Astrocyte (in vitro differentiated cells and primary cell): ENCODE measurements at places on chromosomes 12 and 14.

- DNase-seq, result peak; percentile 41
These were observed 4.3 kb downstream of the IRF2BPL start for GRCh38 chr14:77024171-77024691.

GRCh38 chr12:66409195-66409871 is 107.0 kb downstream of the HELB start:
- DNase-seq, result peak; percentile 35

- peak; percentile 82 for DNase-seq
These were observed 50.5 kb upstream of the DACT1 start for GRCh38 chr14:58587271-58587670.

GRCh38 chr12:110556705-110557104 is 26.4 kb downstream of the PPTC7 start:
- no peak for DNase-seq

DNA sequence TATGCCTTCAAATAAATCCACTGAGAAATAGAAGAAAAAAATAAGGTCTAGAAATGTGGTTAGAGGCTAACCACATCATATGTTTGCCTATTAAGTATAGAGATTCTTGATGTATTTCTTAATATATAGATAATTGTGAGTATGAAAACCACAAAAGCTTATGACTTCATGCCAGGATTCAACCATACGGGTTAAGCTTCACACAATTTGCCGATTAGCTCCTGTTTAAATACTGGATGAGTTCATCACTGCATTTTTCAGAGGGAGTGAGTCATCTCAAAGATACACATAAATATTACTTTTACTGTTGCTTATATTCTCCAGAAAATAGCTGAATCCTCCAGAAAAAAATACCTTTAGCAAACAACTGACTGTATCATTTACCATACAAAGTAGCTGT is 79.6 kb downstream of the RPL10L start:
- peak; percentile 90 for DNase-seq

DNA sequence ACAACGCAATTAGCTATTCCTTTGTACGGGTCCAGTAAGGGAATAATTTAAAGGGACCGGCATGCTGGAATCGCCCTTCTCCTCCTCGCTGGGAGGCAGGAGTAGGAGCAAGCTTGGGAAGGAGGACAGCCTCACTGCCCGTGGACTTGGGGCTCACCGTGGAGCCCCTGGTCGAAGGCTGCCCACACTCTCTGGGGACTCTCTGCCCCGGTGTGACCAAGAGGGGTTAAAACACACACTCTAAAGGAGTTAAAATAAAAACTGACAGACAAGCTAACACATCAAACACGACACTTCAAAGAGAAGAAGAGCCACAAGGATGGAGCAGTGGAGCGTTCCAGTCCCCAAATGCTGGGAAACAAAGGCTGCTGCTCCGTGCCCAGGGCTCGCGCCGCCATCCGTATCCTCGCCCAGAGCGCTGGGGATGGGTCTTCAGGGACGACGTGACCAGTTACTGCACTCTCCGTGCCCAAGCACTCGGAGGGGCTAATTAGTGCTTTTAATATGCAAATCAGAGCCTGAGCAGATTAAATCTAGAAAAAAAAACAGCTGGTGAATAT is 123.3 kb downstream of the PAPOLA start:
- no peak for DNase-seq

DNA sequence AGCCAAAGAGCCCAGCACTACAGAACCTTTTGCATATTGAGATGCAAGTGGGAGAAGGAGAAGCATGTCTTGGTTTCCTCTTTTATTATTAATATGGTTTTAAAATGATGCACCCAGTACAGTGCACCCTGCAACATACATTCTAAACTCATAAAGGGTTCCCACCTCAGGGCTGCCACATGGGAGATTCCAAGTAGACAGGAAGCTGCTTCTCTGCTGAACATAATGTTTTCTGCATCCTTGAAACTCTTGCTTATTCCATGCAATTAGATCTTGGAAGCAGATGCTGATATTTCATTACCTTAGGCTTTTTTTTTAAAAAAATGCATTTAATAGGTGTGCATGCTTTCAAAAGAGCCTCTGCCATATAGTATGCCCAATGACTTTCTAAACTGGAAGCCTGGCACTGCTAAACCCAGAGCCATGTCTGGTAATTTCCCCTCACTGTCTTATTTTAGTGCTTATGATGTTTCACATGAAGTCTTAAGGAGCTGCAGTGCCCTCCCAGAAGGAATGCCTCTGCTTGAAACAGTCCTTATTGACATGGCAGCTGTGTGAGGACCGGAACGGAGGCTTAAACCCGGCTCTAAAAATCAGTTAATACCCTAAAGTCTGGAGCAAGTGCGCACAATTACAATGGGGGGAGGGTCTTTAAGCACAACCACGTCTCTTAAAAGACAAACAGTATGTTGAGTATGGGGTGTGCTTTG is 2.0 kb upstream of the SIX1 start:
- DNase-seq, result no peak

GRCh38 chr14:100289916-100290606 is 16.2 kb downstream of the SLC25A29 start:
- DNase-seq, result no peak

GRCh38 chr14:51653079-51653774 is 1.5 kb downstream of the FRMD6 start:
- DNase-seq, result peak; percentile 82

DNA sequence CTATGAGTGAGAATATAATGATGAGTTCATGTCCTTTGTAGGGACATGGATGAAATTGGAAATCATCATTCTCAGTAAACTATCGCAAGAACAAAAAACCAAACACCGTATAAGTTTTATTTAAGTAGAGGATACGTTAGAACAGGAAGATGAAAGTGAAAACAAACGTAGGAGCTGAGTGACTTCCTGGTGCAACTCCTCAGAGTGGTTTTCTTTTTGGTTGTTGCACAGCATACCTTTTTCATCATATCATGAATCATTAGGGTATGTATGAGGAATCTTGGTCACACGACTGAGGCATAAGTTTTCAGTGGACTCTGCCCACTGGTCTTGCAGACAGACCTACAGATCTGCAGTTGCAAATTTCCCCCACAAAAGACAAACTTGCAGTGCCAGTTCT is 199.0 kb downstream of the LRFN5 start:
- no peak for DNase-seq

DNA sequence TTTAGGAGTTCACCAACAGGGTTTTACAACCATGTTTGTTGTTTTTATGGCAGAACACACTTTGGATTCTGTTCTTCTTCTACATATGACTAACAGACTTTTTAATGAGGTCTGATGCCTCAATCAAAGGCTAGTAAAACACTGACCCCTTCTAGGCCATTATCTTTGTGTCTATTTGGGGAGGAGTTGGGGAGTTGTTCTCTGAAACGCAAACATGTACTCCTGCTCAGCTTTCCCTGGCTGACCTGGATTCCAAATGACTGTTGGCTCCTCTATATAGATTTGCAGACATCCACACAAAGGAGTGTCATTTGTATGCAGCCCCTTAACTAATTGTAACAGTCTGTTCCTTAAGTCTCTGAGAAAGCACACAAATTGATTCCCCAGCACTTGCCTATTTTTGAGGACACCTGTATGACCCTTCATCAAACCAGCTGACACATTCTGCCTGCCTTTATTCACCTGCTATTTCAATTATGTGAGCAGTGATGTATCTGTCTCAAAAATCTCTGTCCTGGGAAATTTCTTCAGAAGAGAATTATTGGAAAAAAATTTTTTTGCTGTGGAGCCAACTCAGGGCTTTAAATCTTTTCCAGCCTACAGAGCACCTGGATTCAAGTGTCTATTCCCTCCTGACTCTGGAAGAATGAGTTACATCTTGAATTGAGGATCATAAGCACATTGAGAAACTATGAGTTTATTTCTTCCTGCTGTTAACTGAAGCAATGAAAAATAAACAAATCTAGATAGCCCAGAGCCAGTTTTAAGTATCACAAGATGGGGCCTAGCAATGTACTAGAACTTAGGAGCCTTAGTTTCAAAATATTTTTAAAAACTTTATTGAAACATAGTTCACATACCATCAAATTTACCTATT is 417.2 kb downstream of the RAD51B start:
- DNase-seq, result no peak

DNA sequence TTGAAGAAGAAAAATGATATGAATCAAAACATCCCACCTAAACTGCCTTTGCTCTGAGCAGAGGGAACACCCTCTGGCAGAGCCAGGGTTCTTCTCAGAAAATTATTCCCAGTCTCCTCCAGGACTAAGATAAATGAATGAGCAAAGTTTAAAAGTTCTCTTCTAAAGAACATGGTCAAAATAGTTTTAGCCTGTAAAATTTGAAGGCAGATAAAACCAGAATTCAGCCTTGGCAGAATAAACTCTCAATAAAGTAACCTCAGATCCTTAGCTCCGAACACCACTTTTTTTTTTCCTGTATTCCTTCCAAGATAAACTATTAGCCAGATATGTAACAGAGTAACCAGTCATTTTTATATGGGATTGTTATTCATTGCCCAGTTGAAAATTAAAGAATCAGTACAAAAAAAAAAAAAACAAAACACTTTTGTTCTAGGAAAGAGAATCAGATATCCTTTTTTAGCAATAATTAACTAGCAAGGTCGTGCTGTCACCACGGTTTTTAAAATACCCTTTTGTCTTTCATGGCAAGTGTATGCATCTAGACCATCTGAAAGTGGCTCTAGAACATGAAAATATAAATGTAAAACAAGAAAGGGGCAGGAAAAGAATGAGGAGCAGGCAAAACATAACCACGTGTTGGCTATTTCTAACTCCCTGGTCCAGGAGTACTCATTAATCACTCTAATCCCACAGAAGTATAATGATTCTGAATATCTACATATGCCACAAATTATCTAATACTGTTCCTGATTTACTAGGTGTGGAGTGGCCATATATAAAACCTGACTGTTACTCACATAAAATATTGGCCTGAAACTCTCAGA is 60.8 kb downstream of the CAPZA3 start:
- peak; percentile 48 for DNase-seq

- DNase-seq, result no peak
These were observed 170.7 kb downstream of the ADCK1 start for GRCh38 chr14:77970646-77971045.

GRCh38 chr12:50633955-50634354 is 129.2 kb downstream of the DIP2B start:
- peak; percentile 91 for DNase-seq

GRCh38 chr12:14664434-14665023 is 31.9 kb downstream of the GUCY2C start:
- peak; percentile 1 for DNase-seq

DNA sequence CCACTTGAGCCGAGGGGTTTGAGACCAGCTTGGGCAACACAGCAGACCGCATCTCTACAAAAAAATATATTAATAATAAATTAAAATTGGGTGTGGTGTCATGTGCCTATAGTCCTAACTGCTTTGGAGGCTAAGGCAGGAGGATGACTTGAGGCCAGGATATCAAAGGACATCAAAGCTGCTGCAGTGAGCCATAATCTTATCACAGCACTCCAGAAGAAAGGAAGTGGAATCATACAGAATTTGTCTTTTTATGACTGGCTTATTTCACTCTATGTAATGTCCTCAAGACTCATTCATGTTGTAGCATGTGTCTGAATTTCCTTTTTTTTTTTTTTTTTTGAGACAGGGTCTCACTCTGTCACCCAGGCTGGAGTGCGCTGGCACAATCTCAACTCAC is 43.9 kb upstream of the NUDT4 start:
- DNase-seq, result no peak

- DNase-seq, result no peak
These were observed 258.9 kb downstream of the VRK1 start for GRCh38 chr14:97056086-97056485.

GRCh38 chr12:125944446-125944845 is 879.2 kb downstream of the AACS start:
- DNase-seq, result no peak

- no peak for DNase-seq
These were observed 47.6 kb downstream of the TMEM30B start for GRCh38 chr14:61233436-61233956.

DNA sequence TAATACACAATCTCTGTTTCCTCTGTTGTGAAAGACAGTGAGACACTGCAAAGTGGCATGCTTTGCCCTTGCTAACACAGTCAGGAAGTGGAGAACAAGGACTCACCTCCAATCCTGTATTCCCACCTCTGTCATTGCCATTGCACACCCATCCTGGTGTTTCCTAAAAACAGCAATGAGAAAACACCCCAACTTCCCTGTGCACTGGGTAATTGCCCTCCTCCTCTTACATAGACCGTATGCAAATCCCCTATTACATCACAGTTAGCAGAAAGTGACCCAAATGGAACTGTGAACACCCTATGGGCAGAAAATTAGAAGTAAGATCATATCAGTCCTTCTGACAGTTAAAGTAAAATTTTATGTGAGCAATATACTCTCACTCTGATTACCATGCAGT is 355.5 kb downstream of the BCL11B start:
- DNase-seq, result no peak

DNA sequence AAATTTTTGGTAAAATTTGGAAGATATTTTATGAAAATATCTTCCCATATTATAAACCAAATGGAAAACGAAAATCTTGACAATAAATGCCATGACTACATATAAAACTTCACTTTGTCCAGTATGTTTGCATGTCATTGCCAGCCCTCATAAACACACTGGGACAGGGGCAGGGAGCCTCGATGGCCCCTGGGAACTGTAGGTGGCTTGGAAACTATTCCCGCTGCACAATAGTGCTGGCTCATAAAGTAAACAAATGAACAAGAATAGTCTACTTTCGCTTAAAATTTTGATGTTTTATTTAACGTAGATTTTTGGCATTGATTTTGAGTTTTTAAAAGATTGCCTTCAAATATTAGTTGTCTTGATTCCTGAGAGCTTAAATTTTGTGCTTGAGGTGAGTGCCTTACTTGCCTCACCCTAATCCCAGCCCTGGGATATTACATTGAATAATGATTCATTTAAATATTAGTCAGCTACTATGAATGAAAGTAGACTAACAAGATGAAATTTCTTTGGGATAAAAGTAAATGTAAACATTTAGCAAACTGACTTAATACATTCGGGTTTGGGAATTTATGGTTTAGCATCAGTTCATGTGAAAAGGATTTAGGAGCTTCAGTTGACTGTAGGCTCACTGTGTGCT is 74.0 kb upstream of the PKP2 start:
- DNase-seq, result no peak
